ENCODE measurements at places on chromosomes 3 and 15. TPM values are rescaled to one million over a fixed set of nuclear protein-coding genes. Genes with fewer than 3 reads are reported as not detected.
A peak's percentile ranks its signal among the peaks of the same experiment; 100 is the strongest.

PCSK6 gene
- 29.8 TPM for total RNA-seq

- no peak overlapping the region for H3K4me3 ChIP-seq
- H3K4me1 ChIP-seq: no peaks in the 10 kb centered on the region
- no peak overlapping the region for H3K27ac ChIP-seq
- no peaks in the 10 kb centered on the region for H3K27me3 ChIP-seq
Measured at GRCh38 chr15:85557385-85557784, 177.0 kb downstream of the AKAP13 start.

FANCD2OS gene
- not detected for total RNA-seq

GRCh38 chr3:179653096-179653797, 407 bp downstream of the USP13 start:
- H3K4me3 ChIP-seq: peak overlapping the region; percentile 85
- H3K36me3 ChIP-seq: peaks cover 9% of the 10 kb centered on the region
- peak; percentile 75 for DNase-seq
- peaks cover 8% of the 10 kb centered on the region for H3K4me1 ChIP-seq

TERC gene
- total RNA-seq: 2.9 TPM

- peaks cover 4% of the 10 kb centered on the region for H3K36me3 ChIP-seq
- H3K27me3 ChIP-seq: no peaks in the 10 kb centered on the region
- H3K4me3 ChIP-seq: peak overlapping the region; percentile 61
- H3K4me1 ChIP-seq: peaks cover 13% of the 10 kb centered on the region
- peak overlapping the region; percentile 73 for H3K27ac ChIP-seq
Measured at GRCh38 chr15:99476413-99477222, 89.2 kb upstream of the MEF2A start.

- no peaks in the 10 kb centered on the region for H3K27me3 ChIP-seq
- H3K27ac ChIP-seq: no peak overlapping the region
Measured at GRCh38 chr15:75459581-75459980, 8.1 kb upstream of the SIN3A start.

ILDR1 gene
- 0.23 TPM for total RNA-seq

- no peak overlapping the region for H3K27ac ChIP-seq
- no peaks in the 10 kb centered on the region for H3K27me3 ChIP-seq
- DNase-seq: no peak
- peaks cover 17% of the 10 kb centered on the region for H3K4me1 ChIP-seq
- no peak overlapping the region for H3K4me3 ChIP-seq
Measured at GRCh38 chr3:115833074-115833473, 209.8 kb downstream of the GAP43 start.

Measured in MCF 10A (cell line).